ENCODE measurements at places on chromosomes 1 and 21. TPM values are rescaled to one million over a fixed set of nuclear protein-coding genes. Genes with fewer than 3 reads are reported as not detected.

CC2D1B gene
- total RNA-seq: 59.3 TPM

DDAH1 gene
- total RNA-seq: not detected

INAVA gene
- total RNA-seq: 0.86 TPM

FGR gene
- 14.2 TPM for total RNA-seq

ARMH1 gene
- total RNA-seq: 1.8 TPM

FAM72C gene
- 17.8 TPM for total RNA-seq

SRRM1 gene
- 177 TPM for total RNA-seq

LYPLAL1 gene
- 12.5 TPM for total RNA-seq

ST6GALNAC3 gene
- total RNA-seq: not detected

TEX38 gene
- not detected for total RNA-seq

EDARADD gene
- 7.2 TPM for total RNA-seq

PRAMEF7 gene
- not detected for total RNA-seq

PTGER3 gene
- 158 TPM for total RNA-seq

UBL4B gene
- total RNA-seq: not detected

CFHR4 gene
- total RNA-seq: not detected

SH2D1B gene
- 19.5 TPM for total RNA-seq

LEPR gene
- total RNA-seq: 3.3 TPM

RPS6KC1 gene
- total RNA-seq: 14.5 TPM

CHAF1B gene
- 38.0 TPM for total RNA-seq

LAMC1 gene
- total RNA-seq: 0.64 TPM

UBXN10 gene
- total RNA-seq: 0.26 TPM

OR2L5 gene
- total RNA-seq: not detected

NBPF14 gene
- total RNA-seq: 45.6 TPM

BARHL2 gene
- not detected for total RNA-seq

IL22RA1 gene
- not detected for total RNA-seq

TBX19 gene
- total RNA-seq: 3.0 TPM

RCAN3 gene
- total RNA-seq: 2.7 TPM

FAM163A gene
- total RNA-seq: not detected

CRP gene
- total RNA-seq: not detected

PTGFRN gene
- 2.2 TPM for total RNA-seq

CCDC27 gene
- not detected for total RNA-seq

SEMA6C gene
- total RNA-seq: 2.9 TPM

FCRL1 gene
- not detected for total RNA-seq

MSH4 gene
- 0.19 TPM for total RNA-seq

CCDC24 gene
- 2.9 TPM for total RNA-seq

AGMAT gene
- 8.6 TPM for total RNA-seq

HAPLN2 gene
- total RNA-seq: not detected

LRRC3 gene
- 0.45 TPM for total RNA-seq

NPR1 gene
- total RNA-seq: not detected

PRR9 gene
- total RNA-seq: not detected

NID1 gene
- not detected for total RNA-seq
